ENCODE measurements at places on chromosomes 5 and 9.

DNA sequence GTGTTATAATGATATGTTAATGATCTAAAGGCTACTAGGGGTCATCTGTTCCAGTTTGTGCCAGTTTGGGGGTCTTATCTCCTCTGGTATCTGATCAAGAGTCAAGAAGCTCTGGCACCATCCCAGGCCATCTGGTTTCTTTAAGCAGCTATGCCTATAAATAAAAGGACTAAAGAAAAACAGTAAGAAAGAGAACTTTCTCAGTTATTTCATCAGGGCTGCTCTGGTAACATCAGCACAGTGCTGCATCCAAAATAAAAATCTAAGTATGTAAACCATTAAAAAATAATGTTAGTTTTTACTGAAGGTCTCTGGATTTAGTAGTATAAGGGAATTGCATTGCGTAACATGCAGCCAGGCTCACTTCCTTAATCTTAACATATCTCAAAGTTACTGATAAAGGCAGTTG is 185.0 kb downstream of the NR2F1-AS1 start:
- no peak for DNase-seq

DNA sequence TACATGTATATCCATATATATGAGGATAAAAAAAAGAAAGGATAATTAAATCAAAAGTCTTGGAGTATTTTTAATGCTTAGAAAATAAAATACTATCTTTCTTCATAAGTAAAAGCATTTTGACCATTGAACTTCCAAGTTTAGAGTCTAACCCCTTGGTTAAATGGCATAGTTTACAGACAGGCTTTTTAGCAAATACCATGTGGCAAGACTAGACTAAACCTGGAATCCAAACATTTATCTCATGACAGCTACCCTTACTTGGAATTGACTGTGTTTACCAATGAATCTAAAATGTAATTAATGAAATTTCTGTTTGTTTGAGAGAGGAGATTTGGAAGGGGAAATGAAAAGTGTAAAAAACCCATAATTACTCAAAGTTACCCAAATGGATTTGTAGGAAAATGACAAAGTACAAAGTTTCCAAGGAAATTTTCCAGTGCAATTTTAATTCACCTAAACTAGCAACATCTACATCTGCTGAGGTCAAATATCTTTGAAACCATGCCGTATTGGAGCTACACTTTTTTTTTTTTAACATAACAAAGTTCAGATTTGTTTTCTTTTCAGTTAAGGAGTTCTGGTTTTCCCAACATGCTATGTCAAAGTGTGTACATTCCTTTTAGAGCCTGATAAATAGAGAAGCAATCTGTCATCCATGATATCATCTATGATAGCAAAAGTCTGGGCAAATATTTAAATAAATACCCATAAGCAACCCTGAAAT is 272.1 kb upstream of the DAB2 start:
- DNase-seq, result no peak

GRCh38 chr5:85375525-85375924 is 990.8 kb upstream of the EDIL3 start:
- no peak for DNase-seq

- DNase-seq, result no peak
Measured at GRCh38 chr5:1193591-1193985, 7.8 kb upstream of the SLC6A19 start.

- DNase-seq, result no peak
Measured at GRCh38 chr9:128899566-128900322, 17.8 kb downstream of the LRRC8A start.

Measured in femur (tissue), 1 donor.